ENCODE measurements at places on chromosomes 1 and 21. TPM values are rescaled to one million over a fixed set of nuclear protein-coding genes. Genes with fewer than 3 reads are reported as not detected.

Gene ERO1B
- 4.2 TPM for total RNA-seq

Gene SAMSN1
- total RNA-seq, result not detected

Gene TLCD4
- total RNA-seq, result 0.54 TPM

Gene FAM131C
- not detected for total RNA-seq

Gene ATP13A2
- total RNA-seq, result 39.9 TPM
